ENCODE measurements at places on chromosomes 2 and 18.

GRCh38 chr2:219553463-219553963, 9.7 kb downstream of the TMEM198 start:
- no peak for DNase-seq

- peak; percentile 45 for DNase-seq
Observed at GRCh38 chr2:184339966-184340365, 258.4 kb upstream of the ZNF804A start.

GRCh38 chr2:231940795-231941194, 14.6 kb upstream of the NPPC start:
- no peak for DNase-seq

GRCh38 chr18:14768241-14768640, 20.3 kb downstream of the ANKRD30B start:
- DNase-seq = no peak

GRCh38 chr2:206556357-206556949, 85.8 kb upstream of the FAM237A start:
- no peak for DNase-seq

DNA sequence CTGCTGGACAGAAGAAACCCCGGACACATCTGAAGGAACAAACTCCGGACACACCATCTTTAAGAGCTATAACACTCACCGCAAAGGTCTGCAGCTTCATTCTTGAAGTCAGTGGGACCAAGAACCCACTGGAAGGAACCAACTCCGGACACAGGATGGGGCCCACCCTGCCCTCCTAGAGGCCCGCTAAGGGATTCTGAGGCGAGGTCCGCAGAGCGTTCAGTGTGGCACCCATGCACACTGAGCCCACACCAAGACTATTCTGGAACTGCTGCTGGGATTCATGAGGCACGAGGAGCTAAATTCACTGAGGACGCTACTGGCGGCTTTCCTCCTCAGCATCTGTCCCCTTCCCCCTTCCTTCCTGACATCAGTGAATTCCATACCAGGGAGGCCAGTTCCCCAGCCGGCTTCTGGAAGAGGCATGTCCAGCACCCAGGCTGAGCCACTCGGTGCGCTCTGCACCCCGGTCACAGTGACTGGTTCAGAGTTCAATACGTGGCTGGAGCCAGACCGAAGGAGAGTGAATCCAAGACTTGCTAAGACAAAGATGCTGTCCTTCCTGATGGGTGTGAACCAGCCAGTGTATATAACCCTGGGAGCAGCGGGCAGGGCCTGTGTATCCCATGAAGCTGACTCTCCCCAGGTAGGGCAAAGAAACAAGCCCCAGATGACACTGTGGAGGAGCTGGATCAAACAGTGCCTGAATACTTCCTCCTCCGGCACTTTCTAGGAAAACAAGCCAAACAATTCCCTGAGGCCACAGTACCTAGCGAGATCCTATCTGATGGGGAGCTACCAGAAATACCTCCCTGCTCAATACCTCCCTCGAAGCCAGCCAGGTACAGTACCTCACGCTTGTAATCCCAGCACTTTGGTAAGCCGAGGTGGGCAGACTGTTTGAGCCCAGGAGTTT, 11.1 kb downstream of the HDAC4 start:
- no peak for DNase-seq

DNA sequence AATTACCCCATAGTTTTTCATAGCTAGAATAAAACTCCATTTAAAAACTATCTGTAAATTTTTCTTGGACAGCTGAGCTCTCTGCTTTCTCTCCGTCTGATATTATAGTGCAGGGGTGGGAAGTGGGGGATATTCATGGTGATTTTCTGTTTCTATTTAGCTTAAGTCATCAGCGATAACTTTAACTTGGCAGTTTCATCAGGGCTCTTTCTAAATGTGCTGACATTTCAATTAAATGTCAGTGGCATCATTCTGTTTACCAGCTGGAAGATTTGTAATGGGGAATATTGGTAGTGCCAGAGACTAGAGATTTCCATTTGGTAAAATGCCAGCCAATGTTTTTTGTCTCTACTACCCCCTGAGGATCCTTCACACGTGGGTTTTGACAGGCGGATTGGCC, 53.5 kb upstream of the CAPN13 start:
- DNase-seq = no peak

DNA sequence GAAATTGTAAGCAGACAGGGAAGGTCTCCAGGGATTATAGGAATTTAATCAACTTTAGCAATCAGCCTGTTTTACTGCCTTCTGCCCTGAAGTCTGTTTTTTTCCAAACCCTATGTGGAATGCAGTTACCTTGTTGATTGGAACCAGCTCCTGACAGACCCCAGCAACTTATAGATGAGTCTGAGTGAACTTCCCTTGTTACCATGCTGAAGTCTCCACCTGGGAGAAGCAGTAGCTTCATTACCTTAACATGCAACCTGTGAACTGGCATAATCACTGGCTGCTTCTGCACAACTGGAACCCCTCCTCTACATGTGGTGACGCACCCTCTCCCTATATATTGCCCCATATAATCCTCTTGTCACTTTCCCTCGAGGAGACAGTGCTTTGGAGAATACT, 226.3 kb upstream of the SPOPL start:
- DNase-seq = no peak

- peak; percentile 95 for DNase-seq
Observed at GRCh38 chr18:12946549-12947284, 1.1 kb upstream of the SEH1L start.

DNA sequence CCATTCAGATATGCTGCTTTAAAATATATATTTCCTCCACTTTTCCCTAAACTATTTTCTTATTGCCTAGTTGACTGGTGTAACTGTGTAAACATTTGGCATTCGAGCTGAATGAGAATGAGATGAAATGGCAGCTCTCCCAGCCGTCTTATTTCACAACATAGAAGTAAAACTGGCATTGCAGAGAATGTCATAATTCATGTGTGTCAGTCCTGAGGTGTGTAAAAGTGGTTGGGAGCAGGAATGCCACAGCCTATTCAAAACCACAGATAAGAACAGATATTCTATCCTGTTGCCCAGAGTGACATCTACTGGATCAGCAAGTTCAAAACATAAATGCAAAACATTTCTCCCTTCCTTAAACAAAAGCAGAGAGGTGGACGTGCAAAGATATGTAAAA, 565.5 kb upstream of the CHAC2 start:
- DNase-seq = peak; percentile 80

DNA sequence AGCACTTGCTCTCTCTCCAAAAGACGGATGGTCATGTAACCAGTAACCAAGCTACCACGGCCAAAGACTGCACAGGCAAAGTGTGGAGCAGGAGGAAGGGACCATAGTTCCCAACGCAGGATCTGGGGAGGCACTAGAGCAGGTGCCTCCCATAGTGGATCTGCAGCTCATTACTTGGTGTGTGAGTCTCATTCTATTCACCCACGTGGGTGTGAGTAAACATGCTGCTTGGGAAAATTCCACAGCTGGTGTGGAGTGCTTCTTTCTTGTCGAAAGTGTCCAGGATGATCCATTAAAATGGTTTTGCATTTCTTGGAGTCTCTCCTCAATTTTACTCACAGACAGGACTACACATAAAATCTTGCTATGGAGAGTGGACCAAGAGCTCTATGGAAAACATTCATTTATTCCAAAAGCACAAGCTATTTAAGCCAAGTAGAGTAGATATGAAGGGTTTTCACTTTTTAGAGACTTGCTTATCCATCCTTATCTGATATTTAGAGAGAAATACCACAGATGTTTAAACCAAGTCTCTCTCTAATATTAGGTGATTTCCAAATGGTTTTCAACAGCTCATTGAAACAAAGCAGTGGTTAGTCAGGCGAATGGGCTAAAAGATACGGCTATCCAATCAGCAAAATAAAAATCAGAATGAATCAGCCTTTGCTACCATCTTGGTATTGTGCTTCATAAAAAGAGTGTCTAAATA, 104.3 kb upstream of the CCDC195 start:
- DNase-seq = no peak

- DNase-seq = no peak
Observed at GRCh38 chr18:76376225-76376624, 118.8 kb downstream of the ZNF516 start.

DNA sequence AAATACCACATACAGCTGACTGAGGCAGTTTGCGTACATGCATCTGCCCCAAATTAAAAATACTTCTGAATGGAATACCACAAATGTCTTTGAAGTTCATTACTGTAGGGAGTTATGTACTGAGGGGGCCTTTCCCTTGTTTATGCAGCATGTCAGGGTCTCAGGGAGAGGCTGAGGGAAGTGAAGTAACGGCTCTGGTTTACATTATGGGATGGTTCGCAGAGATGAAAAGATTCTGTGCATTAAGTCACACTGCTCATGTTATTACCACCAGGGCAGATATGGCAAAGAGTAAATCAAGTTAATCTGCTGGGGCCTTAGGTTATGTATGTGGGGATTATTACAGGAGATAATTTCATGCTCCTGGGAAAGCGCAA, 385.9 kb upstream of the RND3 start:
- no peak for DNase-seq

DNA sequence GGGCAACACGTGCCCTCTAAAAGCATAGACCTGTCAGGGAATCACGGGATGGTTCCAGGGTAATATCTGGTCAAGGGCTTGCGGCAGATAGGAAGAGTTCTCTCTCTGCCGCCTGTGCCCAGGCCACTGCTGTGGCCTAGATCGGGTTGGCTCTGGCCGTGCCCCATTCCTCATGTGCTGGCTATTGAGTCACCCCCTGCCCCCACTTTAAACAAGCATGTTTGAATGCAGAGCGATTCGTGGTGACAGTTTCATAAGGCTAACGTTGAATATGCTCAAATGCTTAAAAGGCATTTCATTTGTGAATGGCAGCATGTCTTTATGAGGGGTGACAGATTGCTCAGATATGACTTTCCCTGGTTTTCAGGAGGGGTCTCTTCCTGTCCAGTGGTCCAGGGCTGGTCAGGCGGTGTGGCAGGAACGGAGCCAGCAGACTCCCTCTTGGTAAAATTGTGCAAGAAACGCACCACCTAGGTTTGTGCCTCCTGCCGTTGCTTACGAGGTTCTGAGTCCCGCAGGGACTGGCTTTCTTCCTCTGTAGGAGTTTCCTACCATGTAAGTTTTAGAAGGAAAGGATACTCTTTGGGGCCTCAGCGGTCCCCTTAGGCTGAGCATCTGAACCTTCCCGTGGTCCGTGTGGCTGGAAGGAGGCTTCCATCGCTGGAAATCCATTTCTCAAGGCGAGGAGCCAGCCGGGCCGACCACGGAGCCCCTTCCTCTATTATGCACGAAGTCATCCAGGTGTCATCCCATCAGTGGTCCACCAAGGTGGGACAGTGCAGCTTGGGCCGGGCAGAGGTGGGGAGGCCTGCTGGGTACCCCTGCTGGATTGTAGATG, 50.2 kb downstream of the AGAP1 start:
- DNase-seq = no peak

GRCh38 chr18:2825613-2826175, 21.1 kb upstream of the EMILIN2 start:
- no peak for DNase-seq

GRCh38 chr2:18398833-18399232, 161.6 kb downstream of the RDH14 start:
- DNase-seq = no peak

GRCh38 chr2:158182676-158183295, 81.1 kb downstream of the UPP2 start:
- no peak for DNase-seq

GRCh38 chr18:56470406-56471351, 167.7 kb downstream of the TXNL1 start:
- no peak for DNase-seq

DNA sequence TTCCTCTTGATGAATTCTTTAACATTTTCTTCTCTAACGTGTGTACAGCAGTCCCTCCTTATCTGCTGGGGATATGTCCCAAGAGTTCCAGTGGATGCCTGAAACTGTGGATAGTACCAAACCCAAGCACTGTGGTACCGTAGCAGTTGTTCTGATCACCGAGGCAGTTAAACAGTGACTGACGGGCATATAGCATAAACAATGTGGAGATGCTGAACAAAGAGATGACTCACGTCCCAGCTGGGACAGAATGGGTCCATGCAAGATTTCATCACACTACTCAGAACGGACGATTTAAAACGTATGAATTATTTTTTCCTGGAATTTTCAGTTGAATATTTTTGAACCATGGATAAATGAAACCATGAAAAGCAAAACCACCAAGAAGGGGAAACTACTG, 54.5 kb upstream of the SPAG16 start:
- DNase-seq = no peak

DNA sequence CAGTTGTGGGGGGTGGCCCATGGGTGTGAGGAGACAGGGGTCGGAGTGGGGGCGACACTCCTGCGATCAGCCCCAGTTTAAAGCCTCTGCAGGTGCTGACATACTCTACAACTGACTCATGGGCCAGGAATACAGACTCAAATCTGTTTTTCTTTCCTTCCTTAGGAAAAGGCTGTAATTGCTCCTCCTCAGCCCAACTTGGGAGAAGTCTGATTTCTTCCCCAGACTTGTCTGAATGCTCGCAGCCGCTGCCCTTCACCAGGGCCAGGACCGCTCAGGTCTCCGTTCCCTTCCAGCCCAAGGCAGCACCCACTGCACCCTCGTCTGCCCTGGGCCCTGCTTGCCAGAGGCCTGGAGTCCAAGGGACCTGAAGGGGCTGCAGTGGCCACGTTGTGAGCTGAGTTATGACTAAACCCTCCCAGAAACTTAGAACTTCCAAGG, 41.3 kb downstream of the RHOB start:
- no peak for DNase-seq

- DNase-seq = no peak
Observed at GRCh38 chr2:227886149-227886548, 14.7 kb downstream of the DAW1 start.

DNA sequence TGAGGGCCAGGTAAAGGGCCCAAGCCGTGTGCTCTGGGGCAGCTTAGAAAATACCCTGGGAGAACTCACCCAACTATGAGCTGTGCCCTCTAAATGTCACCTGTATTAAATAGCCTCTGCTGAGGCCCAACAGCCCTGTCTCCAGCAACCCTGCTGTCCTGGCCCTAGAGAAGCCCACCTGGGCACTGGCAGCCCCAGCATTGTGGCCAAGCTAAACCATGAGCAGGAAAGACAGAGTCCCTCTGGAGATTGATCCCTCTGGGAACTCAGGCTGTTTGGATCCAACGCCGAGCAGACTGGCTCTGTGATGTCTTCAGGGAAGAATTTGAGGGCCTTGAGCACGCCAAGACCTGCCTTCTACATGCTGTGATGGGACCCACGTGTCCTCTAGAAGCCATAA, 126.5 kb downstream of the TTC32 start:
- no peak for DNase-seq

DNA sequence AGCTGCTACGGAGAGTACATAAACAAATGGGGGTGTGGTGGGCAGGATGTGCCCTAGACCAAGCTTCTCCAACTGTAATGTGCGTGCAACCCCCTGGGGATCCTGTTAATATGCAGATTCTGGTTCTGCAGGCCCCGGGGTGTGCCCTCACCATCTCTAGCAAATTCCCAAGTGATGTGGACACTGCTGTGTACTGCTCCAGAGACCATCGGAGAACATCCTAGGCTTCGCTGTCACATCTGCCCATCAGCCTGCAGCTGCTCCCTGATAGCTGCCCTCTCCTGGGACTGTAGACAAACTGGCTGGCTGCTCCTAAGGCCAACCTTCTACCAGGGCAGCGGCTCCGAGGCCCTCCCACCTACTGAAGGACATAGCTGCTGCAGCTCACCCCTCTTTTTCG, 3.2 kb downstream of the HS1BP3 start:
- no peak for DNase-seq

Measured in fibroblast of skin of left biceps (primary cell).